NCI-H1417 treated with DMSO at 0.1 percent for 48 hours (cell line): ENCODE measurements at places on chromosomes 3 and 15.

DNA sequence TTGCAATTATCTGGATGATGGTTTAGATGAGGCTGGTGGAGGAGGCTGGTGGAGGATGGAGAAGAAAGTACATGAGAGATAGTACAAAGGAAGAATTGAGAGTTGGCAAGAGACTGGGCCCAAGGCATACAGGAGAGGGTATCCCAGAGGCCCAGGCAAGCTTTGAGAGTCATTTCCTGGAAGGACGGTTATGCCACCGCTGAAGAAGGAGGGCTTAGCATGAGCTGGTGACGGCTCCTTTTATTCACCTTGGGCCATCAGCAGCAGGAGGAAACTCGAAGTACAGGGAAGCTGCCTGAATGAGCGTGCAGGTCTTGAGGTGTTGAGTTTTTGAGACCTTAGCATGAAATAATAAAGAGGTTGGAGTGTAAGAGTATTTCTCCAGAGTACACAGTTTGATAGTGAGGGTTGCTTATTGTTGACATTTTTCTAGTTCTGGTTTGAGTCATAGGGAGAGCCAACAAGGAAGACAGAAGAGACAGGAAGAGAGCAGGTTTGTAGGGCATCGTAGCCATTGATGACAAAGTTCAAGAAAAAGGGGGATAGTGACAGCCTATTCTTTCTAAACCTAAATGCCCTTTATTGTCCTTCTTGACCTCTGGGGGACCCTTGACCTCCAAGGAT is 13.8 kb downstream of the THSD4 start:
- DNase-seq: no peak

GRCh38 chr15:71115567-71116351 is 488 bp downstream of the THSD4 start:
- no peak for DNase-seq

DNA sequence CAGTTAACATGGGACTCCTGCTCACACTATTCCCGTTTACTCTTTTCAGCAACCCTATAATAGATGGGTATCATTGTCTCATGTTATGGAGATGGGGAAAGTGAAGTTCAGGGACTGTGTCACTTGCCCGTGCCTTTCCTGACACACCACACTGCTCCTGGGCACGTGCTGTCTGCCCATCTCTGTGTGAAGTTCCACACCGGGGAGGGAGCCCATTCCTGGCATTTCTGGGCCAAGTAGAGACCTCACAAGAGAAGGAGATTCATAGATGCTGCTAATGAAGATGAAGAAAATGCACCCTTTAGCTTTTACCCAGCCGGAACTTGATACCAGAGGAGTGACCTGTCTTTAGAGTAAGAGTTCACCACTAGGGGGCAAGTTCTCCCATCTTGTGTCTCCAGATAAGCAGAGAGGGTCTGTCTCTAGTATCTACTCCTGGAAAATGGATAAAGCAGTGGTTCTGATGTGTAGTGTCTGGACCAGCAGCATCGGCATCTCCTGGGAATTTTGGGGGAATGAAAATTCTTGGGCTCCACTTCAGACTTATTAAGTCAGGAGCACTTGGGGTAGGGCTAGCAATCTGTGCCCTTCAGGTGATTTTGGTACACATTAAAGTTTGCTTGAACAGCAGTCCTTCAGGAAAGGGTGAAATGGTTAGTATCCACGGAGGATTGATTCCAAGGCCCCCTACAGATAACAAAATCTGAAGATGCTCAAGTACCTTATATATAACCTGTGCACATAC is 2.0 kb upstream of the TOPBP1 start:
- DNase-seq: no peak

GRCh38 chr3:53131096-53131495 is 861 bp upstream of the RFT1 start:
- no peak for DNase-seq

GRCh38 chr3:9079676-9080075 is 116.4 kb upstream of the RAD18 start:
- DNase-seq: no peak

- no peak for DNase-seq
Observed at GRCh38 chr3:23365066-23365465, 161.9 kb downstream of the UBE2E2 start.
